ENCODE measurements at places on chromosomes 5 and 9.
A peak's percentile ranks its signal among the peaks of the same experiment; 100 is the strongest.

DNA sequence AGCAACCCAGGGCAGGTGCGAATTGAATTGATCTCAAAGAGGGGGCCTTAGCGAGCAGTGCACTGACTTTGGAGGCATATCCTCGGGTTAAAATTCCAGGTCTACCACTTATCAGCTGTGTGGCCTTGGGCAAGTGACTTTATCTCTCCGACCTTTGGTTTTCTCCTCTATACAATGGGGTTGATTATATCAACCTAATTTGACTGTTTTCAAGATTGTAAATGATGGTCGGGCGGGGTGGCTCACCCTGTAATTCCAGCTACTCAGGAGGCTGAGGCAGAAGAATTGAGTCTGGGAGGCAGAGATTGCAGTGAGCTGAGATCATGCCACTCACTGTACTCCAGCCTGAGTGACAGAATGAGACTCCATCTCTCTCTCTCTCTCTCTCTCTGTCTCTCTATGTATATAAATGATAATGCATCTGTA, 18.7 kb downstream of the SPRY4 start:
- no peak for DNase-seq

DNA sequence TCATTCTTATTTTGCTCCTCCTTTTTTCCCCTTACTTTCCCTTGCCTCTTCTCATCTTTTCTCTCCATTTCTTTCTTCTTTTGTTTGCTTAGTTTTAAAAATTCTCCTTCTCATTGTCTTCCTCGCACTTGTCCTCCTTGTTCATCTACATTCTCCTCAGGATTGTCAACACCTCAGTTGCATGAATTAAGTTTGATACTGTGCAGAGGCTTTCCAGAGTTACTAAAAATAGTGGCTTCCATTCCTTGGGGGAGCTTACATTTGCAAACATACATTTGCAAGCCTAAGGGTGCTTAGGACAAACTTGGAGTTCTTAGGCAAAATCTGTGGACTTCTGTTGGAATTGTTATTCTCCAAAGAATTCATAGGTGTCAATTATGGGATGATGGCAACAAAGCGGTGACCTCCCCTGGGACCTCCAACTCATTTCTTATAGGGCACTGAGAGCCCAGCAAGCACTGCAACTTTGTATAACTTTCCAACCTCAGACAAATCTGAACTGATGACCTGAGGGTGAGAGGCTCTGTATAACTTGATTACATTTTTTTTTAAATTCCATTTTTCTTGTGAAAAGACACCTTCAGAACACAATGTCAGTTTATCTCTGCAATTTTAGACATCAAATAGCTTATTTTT, 371.4 kb downstream of the TMEM38B start:
- no peak for DNase-seq

DNA sequence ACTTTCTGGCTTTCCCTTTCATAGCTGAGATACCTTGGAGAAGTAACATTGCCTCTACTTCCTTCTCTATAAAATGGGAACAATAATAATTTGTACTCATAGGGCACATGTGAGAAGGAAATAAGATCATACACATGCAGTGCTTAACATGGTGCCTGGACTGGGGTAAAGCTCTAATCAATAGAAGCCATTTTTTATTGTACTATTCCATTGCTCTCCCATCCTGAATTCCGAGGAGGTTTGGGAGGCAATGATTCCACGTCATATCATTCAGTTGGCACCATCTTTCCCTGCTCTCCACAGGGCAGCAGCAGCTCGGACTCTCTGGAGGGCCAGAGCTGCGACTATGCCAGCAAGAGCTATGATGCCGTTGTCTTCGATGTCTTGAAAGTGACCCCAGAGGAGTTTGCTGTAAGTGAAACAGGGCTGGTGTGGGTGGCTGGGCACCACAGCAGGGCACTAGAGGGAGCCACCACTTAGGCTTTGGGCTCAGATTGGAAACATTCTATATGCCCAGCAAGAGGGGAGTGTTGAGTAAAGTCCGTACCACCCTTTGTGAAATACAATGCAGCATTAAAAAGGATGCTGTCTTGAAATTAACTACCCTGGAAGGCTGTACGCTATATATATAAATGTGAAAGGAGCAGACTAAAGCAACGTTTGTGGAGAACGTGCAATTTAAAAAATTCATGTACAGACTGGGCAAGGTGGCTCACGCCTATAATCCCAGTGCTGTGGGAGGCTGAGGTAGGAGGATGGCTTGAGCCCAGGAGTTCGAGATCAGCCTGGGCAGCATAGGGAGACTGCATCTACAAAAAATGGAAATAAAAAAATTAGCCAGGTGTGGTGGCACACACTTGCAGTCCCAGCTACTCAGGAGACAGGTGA, 51.2 kb downstream of the RALGPS1 start:
- DNase-seq: no peak

GRCh38 chr9:22354699-22355384, 91.8 kb upstream of the DMRTA1 start:
- no peak for DNase-seq

DNA sequence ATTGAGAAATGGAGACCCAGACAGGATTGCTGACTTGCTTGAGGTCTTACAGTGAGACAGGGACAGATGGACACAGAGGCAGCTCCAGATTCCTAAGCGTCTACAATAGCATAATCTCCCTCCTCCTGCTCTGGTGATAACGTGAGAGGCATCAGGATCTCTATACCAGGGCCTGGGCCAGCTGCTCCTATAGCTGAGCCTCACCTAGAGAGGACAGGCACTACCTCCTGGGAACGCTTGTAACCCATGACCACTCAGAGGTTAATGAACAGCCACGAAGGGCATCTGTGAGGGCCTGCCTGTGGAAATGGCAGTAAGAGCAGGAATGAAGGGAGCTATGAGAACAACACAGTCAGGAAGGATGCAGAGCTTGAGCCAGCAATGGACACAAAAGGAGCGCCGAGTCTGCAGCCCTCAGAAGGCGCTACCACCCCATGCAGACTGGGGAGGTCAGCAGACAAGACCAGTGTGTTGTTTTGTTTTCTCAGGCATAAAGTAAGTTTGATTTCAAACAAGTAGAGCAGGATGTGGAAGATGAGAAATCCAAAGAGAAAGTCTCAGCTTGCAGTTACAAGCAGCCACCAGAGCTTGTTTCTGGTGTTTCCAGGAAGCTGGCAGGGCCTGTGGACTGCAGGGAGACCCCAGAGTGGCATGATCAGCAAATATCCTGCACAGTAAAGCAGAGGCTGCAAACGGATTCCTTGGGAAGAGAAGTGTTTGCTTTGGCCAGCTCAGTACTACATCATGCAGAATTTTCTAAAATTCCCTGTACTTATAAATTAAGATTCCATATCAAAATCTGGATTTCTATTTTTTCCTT, 17.4 kb downstream of the ANKS6 start:
- DNase-seq: no peak

DNA sequence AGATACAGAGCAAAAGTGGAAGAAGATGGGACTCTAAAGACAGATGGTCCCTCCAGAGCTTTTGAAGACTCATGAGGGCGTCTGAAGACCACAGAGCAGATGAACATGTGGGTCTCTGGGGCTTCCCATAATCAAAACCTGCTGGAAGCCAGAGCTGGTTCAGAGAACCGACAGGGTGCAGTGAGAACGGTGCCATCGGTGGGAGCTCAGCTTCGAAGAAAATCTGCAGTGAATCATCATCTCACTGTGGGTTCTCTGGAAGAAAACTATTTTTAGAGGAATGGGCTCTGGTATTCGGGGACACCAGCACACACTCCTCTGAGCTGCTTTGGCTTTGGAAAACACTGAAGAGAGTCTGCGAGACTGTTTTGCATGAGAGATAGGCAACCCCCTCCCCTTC, 222.4 kb upstream of the PANK3 start:
- DNase-seq: no peak

- DNase-seq: no peak
These were observed 250.4 kb upstream of the CDH12 start for GRCh38 chr5:23103566-23103965.

- no peak for DNase-seq
These were observed 217.3 kb upstream of the KLF4 start for GRCh38 chr9:107706701-107707427.

DNA sequence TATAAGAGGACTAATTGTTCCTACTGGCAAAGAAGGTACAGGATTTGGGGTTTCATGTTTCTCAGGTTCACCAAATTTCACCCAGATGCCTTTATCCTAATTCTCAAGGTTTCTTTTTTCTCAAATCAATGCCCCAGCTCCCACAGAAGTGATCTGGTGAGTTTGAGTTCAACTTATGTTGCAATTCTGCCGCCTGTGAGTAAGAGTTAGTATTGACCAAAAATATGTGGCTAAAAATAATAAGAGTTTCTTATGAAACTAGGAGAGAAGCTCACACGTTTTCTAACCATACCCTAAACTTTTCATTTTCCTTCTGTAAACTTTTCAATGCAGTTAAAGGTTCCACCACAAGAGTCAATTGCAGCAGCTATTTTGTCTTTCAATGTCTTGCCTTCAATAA, 15.1 kb downstream of the SLCO6A1 start:
- no peak for DNase-seq

- DNase-seq: no peak
These were observed 40.0 kb downstream of the TTLL11 start for GRCh38 chr9:122053064-122053463.

GRCh38 chr5:39025456-39025855, 48.7 kb downstream of the RICTOR start:
- no peak for DNase-seq

- DNase-seq: no peak
These were observed 923 bp downstream of the RECK start for GRCh38 chr9:36037549-36038122.

- no peak for DNase-seq
These were observed 16.7 kb downstream of the ABO start for GRCh38 chr9:133258061-133259015.

- no peak for DNase-seq
These were observed 126.3 kb downstream of the EFNA5 start for GRCh38 chr5:107544476-107544875.

- peak; percentile 74 for DNase-seq
These were observed at the start of gene CAST for GRCh38 chr5:96661855-96662724. TSS of gene CAST (plus strand) at chr5:96662376. CDS start at chr5:96662423, 47 bp downstream.

GRCh38 chr5:19795218-19795617, 192.8 kb downstream of the CDH18 start:
- no peak for DNase-seq

- no peak for DNase-seq
These were observed 34.3 kb upstream of the RPS23 start for GRCh38 chr5:82312373-82312856.

DNA sequence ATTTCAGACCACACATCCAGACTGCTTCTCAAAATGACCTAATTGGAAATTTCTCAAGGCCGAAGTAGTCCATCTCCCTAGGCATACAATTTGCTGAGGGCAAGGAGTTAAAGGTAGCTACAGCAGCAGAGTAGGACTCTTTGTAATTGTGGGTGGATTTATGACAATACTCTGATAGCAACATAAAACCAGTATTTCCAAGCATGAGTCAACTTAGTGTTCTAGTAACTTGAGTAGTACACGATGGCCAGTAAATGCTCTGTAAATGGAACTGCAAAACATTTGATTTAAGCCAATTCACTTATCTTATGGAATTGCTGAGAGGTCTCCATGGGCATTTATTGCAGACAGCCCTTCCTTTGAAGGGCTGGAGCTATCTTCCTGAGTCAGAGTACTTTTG, 352.2 kb downstream of the PLK2 start:
- no peak for DNase-seq

- no peak for DNase-seq
These were observed 10.5 kb downstream of the SHISAL2B start for GRCh38 chr5:64700765-64701164.

DNA sequence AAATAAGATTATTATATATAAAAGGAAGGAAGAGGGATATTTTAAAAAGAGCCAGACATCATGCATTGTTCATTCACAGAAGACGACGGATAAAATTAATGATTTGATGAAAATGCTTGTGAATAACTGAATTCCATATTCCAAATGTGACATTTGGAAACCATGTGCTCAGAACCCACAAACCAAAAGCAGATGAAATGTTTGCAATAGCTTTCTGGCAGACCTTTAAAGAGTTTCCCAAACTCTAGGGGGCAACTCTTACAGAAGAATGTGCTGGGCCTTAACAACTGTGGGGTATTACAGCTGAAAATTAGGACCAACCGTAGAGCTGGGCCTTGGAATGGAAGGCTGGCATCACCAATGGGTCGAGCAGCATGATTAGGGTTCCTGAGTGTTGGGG, 471.0 kb downstream of the EFNA5 start:
- DNase-seq: no peak

DNA sequence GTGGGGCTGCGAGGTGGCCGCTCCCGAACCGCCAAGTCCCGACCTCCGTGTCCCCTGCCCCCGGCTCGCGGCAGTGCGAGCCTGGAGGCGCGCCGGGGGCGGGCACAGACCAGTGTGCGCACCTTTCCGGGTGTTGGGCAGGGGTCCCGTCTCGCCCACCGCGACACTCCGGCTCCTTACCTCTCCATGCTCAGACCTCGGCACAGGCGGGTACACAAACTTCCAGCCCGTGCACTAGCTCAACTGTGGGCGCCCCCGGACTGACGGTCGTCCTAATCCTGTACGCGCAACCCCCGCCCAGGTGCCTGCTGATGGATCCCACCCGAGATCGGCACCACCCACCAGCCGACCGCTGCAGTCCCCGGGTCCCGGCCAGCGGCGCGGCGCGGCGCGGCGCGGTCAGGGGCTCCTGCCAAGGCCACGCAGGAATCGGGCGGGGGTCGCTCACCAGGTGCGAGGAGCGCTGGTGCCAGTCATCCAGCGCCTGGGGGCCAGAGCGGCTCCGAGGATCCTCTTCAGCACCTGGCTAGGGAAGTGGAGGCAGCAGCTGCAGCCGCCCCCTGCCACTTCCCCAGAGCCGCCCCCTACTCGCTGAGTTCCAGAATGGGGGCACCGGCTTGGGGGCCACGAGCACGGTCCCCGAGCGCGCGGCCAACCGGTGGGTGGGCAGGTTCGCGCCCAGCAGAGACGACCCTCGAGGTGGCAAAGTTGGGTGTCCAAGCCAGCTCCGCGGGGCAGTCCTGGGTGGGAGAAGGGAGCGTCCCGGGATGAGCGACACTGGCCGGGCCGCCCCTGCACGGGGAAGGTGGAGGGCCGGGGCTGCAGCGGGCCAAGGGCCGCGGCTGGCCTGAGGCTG, 511 bp downstream of the SEMA5A start:
- no peak for DNase-seq

DNA sequence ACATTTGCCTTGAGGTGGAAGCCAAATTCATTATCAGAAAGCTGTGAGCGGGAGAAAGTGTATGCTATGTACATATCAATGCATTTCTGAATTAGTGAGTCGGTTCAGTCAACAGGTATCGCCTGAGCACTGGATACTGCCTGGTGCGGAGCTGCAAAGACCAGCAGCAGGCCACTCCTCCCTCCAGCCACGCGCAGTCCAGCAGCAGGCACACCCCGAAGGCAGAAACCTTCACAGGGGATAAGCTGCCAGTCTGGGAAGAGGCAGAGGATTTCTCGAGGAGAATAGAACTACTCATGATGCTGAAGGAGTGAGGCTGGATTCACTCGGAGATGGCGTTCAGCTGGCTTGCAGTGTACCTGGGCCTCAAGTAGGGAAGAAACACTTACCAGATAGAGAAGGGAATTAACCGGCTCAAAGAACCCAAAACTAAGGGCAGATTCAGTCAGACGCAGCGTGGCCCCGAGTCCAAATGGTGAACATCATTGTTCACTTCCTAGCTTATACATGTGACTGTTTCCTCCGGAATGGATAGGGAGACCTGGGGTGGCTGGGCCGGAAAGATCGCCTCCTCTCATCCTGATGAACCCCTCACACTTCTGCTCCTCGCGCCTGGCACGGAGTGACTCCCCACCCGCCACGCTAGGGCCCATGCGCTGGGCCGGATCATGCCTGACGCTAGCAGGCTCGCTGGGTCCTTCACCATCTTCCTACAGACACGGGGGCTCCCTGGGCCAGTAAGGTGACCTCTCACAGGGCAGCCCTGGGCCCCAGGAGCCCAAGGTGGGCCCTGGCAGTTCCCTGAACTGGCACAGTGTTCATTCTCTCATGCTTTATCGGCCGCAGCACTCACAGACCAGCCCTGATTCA, 78.1 kb upstream of the SPATA31C2 start:
- DNase-seq: no peak

Measured in activated CD8-positive, alpha-beta memory T cell treated with anti-CD3 and anti-CD28 coated beads for 4 hours (primary cell).